Midbrain (tissue), 1 donor: ENCODE measurements at places on chromosomes 5 and 9.
A peak's percentile ranks its signal among the peaks of the same experiment; 100 is the strongest.

DNA sequence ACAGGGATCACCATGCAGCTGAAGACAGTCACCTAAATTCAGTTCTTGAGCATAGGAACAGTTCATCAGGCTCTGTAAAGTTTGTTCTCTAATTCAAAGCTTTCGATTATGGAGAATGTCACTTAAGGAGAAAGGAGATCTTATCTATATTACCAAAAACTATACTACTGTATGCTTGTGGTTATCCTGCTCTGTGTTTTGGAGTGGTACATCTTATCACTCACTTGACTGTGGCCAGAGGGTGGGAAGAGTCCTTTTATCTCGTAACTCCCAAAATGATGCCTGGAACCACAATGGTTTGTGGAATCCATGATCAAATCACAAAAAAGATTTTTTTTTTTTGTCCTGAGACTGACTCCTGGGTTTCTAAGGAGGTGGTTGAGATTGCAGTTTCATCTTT is 230.7 kb downstream of the COMMD10 start:
- DNase-seq = no peak

DNA sequence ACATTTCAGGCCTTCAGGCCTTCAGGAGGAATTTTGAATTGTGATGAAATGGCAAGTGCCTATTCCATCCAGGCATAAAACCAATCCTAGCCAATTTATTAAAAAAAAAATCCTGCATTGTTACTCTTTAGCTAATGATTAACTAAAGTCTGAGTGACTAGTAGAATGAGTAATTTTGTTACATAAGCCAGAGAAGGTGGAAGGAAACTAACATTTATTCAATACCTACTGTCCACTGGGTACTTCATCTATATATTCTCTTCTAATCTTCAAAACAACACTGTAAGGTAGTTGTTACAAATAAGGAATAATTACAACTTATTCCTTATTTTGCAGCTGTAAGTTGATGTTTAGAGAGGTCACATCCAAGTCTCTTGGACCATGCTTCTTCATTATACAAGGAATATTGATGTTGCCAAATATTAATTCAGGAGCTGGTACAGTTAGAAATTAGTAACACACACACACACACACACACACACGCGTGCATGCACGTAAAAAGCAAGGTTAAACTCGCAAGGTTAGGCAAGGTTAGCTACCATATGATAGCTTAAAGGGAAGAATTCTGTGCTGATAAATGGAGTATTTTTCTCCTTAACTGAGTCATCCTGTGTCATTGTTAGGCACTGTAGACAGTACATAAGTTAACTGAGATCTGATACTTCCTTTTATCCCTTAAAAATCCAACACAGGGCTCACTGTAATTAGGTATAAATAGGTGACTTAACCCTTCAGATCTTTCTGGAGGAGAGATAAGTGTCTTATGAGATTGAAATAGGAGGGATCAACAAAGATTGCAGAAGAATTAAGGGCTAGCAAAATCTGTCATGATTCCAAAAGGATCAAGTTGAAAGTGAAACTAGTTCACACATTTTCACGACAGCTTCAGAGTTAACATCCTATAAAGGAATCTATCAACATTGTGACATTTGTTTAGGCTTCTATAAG is 596.9 kb downstream of the PDE4D start:
- DNase-seq = no peak

DNA sequence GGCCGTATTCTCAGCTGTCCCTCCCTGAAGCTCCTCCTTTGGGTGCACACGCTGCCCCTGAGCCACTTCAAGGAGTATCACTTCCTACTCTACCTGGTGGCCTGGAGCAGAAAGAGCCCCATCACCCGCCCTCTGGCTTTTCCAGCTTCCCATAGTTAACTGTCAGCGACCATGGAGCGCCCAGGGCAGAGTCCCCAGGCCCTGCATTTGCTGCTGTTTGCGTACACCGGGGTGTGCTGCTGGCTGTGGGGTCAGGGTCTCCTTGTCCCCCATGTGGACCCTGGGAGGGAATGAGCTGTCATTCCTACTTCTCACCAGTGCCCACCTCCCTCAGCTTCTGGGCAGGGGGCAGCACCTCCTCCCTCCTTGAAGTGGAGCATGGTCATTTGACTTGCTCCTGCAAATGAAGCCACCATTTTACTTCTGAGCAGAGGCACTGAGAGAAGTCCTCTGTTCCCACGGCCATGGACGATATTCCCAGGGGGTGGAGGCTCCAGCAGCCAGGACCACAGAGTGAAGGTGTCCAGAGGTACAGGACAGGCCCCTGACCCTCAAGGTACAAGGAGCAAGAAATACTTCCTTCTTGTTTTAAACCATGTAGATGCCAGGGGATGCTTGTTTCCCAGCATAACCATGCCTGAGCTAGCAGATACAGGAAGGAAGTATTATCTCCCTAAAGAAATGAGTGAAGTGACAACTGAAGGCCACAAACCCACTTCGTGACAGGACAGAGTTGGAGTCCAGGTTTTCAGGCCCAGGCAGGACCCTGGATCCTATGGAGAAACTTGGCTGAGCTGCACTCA is 40.6 kb upstream of the COL5A1 start:
- no peak for DNase-seq

DNA sequence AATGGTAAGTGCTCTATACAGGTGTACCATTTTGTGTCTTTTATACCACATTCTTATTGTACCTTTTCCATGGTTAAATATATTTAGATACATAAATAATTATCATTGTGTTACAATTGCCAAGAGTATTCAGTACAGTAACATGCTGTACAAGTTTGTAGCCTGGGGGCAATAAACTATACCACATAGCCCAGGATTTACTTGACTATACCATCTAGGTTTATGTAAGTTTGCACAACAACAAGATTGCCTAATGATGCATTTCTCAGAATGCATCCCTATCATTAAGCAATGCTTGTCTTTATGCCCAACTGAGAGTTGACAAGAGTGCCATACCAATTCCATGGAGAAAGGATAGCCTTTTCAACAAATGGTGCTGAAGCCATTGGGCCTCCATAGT is 136.7 kb upstream of the PJA2 start:
- DNase-seq = no peak

GRCh38 chr5:133440467-133441115 is 171.8 kb downstream of the FSTL4 start:
- DNase-seq = no peak

DNA sequence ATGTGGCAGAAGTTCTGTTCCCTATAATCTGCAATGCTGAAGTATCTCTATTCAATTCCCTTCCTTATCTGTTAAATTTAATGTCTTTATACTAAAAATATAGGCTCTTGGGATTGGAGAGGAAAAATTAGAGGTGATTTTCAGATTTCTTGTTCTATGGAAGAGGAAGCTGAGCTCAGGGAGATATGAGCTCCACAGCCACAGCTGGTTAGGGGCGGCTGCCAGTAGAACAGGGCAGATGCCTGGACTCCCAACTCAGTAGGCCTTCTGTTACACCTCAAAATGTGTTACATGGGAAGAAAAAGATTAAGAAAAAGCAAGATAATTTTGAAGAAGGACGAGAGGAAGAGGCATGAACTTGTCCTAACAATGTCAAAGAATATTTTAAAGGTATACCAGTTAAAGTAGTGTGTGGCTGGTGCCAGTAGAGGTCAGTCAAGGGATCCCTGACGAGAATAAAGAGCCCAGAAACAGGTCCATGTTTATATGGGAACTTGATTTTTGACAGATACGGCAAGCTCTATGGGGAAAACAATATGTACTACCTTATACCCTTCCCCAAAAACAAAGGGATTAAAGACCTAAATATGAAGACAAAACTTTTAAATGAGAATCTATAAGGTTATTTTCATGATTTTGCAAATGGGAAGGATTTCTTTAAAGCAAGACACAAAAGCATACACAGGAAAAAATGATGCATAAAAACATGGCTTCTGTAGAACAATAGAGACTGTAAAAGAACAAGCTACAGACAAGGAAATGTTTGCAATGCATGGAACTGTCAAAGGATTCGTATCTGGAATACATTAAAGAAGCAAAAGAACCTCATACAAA is 28.7 kb downstream of the DNAJC21 start:
- DNase-seq = no peak

DNA sequence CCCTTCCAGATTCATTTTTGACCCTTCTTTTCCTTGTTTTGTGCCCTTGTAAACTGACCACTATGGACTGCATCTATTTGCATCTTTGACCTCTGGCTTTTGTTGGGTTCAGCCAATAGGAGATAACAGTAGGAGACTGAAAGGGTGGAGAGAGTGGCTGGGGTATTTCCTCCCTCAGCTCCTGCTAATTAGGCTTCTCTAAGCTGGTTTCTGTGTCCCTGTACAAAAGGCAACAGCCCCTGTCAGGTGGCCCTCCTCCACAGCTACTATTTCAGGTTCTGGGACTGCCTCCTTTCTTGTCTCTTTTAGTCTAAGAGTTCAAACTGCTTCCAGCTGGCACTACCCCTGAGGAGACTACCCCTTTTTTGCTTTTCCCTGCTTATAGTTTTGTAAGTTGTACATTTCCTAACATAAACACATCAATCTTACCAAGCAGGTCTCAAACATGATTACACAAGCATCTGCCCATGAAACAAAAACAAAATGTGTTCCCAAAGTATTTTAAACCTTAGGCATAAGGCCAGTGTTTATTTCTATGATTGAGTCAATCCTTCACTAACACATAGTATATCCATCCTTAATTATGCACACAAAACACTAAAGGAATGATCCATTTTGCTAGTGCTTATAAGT is 262.0 kb upstream of the TRPM3 start:
- no peak for DNase-seq

DNA sequence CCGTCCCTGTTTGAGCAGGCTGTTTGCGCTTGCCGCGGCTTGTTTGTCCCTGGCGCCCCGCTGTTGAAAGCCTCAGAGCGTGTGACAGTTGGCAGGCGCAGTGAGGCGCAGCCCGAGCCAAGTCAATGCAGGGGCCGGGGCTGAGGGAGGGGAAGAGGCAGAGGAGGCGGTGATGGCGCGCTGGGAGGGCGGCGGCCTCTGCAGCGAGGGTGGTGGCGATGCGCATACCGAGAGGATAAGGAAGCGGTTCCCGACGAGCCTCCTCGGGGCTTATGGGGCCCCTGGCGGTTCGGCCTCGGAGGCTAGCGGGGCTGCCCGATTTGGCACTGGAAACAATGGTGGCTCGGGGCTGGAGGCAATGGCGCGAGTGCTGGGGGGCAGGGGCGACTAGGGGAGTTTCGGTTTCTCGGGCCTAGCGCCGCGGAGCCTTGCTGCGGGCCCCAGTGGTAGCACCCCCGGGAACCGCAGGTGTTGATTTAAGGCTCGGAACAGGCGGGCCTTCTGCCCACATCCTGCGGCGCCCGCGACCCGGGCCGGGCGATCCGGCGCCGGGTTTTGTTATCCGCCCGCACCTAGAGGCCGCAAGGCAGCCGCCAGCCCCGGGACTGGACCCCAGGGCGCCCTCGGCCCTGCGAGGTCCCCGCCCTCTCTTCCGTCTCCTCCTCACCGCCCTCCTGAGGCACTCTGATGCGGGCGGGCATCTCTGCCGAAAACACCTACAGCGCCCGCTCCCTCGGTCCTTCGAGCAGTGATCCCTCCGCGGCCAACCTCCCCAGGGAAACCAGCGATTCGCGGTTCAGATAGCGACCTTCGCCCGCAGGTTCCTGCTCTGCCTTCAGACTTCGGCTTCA is 947 bp upstream of the LNPEP start:
- peak; percentile 90 for DNase-seq

- DNase-seq = peak; percentile 5
These were observed 29.8 kb downstream of the TARS1 start for GRCh38 chr5:33470544-33470943.

DNA sequence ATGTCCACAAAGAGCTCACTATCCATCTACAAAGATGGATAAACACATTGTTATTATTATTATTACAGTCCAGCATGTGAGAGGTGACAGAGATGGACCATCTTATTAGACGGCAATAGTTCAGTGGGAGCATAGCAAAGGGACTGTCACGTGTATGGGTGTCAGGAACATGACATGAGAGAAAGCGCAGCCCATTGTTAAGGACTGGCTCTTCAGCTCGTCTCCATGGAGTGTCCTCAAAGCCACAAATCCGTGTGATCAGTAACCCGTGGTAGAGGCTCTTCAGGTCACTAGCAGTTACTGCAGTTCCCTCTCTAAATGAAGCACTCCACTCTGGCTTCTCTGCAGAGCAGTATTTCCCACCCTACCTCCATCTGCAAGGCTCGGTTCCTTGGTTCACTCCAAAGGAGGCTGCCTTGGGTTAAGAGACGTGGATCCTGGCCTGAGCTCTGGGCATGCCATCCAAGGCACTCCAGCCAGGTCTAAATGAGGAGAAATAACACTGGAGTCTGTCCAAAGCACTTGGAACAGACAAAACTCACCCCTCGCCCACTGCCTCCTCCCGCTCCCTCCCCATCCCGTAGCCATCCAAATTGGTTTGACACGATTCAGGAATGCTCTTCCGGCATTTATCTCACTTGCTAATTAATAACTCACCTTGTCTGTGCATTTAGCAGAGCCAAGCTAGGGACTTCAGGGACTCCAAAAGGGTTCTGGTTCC is 122.3 kb upstream of the WWC1 start:
- DNase-seq = no peak

- DNase-seq = no peak
These were observed 723.3 kb downstream of the CETN3 start for GRCh38 chr5:89686081-89686765.

GRCh38 chr5:149503006-149503405 is 48.2 kb downstream of the CSNK1A1 start:
- no peak for DNase-seq

- no peak for DNase-seq
These were observed 503 bp downstream of the SEMA4D start for GRCh38 chr9:89497257-89497963.

- DNase-seq = no peak
These were observed 7.6 kb downstream of the PTGES start for GRCh38 chr9:129745200-129745599.

DNA sequence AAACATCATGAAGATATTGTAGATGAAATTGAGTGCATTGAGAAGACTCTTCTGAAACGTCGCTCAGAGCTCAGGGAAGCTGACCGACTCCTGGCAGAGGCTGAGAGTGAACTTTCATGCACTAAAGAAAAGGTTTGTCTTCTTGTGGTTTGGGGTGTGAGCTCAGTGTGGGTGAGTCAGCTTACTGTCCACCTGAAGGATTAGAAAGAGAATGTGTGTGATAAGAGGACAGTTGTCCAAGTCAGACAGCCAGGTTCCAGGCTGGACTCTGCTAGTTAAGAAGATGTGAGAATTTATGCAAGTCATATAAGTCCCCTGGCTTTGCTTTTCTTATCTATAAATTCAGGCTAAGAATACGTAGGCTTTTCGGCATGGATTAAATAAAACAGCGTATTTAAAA is 46.9 kb downstream of the RAB14 start:
- DNase-seq = no peak

- DNase-seq = no peak
These were observed 166.1 kb downstream of the SLC28A3 start for GRCh38 chr9:84174486-84174885.

DNA sequence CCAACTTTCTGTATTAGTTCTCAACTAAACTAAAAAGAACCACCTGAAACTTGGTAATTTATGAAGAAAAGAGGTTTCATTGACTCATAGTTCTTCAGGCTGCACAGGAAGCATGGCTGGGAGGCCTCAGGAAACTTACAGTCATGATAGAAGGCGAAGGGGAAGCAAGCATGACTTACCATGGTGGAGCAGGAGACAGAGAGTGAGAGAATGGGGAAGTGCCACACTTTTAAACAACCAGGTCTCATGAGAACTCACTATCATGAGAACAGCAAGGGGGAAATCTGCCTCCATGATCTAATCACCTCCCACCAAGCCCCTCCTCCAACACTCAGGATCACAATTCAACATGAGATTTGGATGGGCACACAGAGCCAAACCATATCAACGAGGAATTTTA is 123.5 kb downstream of the DEPDC1B start:
- no peak for DNase-seq

- no peak for DNase-seq
These were observed 18.3 kb downstream of the RANBP17 start for GRCh38 chr5:170880084-170880483.

GRCh38 chr9:18759827-18760226 is 273.2 kb downstream of the SAXO1 start:
- no peak for DNase-seq
